ENCODE measurements at places on chromosomes 3 and 15. TPM values are rescaled to one million over a fixed set of nuclear protein-coding genes. Genes with fewer than 3 reads are reported as not detected.
A peak's percentile ranks its signal among the peaks of the same experiment; 100 is the strongest.

GRCh38 chr15:41487802-41488201 is 5.9 kb upstream of the ITPKA start:
- H3K4me1 ChIP-seq = peaks cover 16% of the 10 kb centered on the region
- no peaks in the 10 kb centered on the region for H3K36me3 ChIP-seq
- H3K27me3 ChIP-seq = peaks cover 3% of the 10 kb centered on the region
- DNase-seq = peak; percentile 29
- H3K27ac ChIP-seq = no peak overlapping the region

DNA sequence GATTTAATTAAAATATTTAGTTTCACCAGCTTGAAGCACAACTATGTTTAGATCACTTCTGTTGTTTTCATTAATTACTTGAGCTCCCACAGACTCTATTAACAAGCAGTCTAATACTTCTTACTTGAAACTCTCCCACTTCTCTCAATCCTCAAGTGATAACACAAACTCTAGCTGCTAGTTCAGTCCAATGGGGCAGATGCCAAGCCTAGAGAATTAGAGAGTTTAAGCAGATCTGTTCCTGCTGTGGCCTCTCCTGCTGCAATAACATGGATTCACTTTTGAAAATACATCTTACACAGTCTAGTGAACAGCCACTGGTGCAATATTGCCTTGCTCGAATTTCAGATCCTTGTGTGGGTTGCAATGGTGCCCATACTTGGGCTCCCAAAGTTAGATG is 566.4 kb upstream of the SGO1 start:
- H3K36me3 ChIP-seq = no peaks in the 10 kb centered on the region
- no peak for DNase-seq
- no peak overlapping the region for H3K4me3 ChIP-seq
- no peak overlapping the region for H3K27ac ChIP-seq

GOLGA8T gene
- 0.32 TPM for total RNA-seq

GRCh38 chr3:100850701-100851100 is 141.4 kb downstream of the TFG start:
- H3K4me3 ChIP-seq = no peak overlapping the region
- DNase-seq = no peak
- H3K36me3 ChIP-seq = no peaks in the 10 kb centered on the region
- no peaks in the 10 kb centered on the region for H3K4me1 ChIP-seq

- H3K4me3 ChIP-seq = no peak overlapping the region
- DNase-seq = no peak
- no peak overlapping the region for H3K27ac ChIP-seq
- no peaks in the 10 kb centered on the region for H3K4me1 ChIP-seq
- peaks cover 3% of the 10 kb centered on the region for H3K27me3 ChIP-seq
These were observed 84.1 kb upstream of the KLHL25 start for GRCh38 chr15:85878828-85879225.

- H3K4me3 ChIP-seq = no peak overlapping the region
- no peak for DNase-seq
- H3K27ac ChIP-seq = no peak overlapping the region
These were observed 9.5 kb downstream of the CACNA2D3 start for GRCh38 chr3:54131890-54132289.

DNA sequence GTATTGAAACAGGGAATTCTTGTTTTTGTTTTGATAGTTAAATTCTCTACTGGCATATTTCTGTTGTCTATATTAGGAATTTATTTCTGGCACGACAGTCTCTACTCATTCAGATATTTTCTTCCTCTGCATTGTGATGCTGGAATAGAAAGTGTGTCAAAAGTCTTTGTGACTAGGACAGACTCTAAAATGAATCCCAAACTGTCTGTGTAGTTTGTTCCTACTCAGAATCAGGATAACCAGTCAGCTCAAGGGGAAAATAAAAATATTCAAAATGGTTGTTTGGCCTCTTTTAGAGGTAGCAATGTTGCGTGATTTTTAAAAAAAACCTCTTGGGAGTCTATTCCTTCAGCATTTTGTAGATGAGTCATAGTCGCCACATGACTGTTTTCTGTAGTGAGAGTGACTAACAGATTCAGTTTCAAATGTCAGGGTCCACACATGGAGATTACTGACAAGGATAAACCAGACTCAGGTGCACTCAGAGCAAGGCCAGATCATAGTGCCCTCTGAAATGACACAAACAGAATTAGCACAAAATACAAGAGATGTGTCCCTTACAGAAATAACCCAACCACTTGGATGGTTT is 13.1 kb downstream of the SLC7A14 start:
- no peak overlapping the region for H3K27ac ChIP-seq
- no peak overlapping the region for H3K4me3 ChIP-seq
- H3K27me3 ChIP-seq = peaks cover 2% of the 10 kb centered on the region
- no peaks in the 10 kb centered on the region for H3K36me3 ChIP-seq
- no peaks in the 10 kb centered on the region for H3K4me1 ChIP-seq

DNA sequence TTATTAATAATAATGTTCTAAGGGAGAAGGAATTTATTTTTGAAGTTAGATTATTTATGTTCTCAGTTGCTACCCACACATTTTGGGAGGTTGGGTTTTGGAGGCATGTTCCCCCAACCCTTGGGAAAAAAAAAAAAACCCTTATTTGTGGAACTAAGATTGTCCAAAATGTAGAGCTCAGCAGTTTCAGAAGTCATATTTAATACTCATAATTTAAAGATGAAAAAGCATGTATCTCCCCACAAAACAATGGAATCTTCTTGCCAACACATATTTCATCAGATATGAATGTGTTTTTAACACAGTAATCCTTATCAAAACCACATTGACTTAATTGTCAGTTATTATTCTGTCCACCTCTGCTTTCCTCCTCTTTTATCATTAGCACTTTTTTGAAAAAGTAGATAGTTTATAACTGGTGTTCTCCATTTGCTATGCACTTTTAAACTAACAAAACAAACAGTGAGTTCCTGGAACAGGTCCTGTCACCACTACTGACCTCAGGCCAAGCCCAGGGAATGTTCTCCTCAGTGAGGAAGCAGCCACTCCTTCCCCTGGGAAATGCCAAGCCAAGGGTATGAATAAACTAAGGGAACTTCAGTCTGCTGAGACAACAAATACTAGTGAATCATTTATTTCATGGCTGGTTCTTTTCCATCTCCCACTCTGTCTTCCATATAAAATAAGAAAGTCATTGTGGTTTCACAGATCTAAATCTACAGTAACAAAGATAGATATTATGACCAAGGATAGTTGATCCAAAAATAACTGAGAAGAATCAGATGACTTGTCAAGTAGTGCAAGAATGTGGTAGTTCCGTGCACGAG is 414.4 kb upstream of the ALCAM start:
- no peaks in the 10 kb centered on the region for H3K4me1 ChIP-seq
- no peaks in the 10 kb centered on the region for H3K36me3 ChIP-seq
- H3K27ac ChIP-seq = no peak overlapping the region
- H3K27me3 ChIP-seq = no peaks in the 10 kb centered on the region
- DNase-seq = peak; percentile 97

All from astrocyte (in vitro differentiated cells and primary cell).